ENCODE measurements at places on chromosomes 11 and 22.

DNA sequence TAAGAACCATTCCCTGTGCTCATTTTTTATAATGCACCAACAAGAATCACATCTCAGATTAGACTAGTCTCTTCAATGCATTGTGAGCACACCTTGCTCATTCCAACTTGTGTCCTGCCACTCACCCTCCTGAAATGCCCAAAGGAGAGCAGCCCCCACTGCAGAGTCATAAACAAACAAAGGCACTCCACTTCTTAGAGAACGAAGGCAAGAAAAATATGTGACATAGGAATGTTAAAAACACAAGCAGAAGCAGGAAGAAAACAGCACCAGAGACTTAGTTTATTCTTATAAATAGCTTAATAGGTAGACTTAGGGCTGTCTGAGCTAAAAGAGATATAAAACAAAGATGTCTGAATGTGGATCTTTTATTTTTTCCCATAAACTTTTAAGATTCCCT is 57.2 kb downstream of the GUCY1A2 start:
- DNase-seq = no peak
- no peak overlapping the region for H3K4me3 ChIP-seq
- H3K27ac ChIP-seq = no peak overlapping the region
- H3K4me1 ChIP-seq = peaks cover 25% of the 10 kb centered on the region
- no peaks in the 10 kb centered on the region for H3K36me3 ChIP-seq
- H3K27me3 ChIP-seq = no peaks in the 10 kb centered on the region

DNA sequence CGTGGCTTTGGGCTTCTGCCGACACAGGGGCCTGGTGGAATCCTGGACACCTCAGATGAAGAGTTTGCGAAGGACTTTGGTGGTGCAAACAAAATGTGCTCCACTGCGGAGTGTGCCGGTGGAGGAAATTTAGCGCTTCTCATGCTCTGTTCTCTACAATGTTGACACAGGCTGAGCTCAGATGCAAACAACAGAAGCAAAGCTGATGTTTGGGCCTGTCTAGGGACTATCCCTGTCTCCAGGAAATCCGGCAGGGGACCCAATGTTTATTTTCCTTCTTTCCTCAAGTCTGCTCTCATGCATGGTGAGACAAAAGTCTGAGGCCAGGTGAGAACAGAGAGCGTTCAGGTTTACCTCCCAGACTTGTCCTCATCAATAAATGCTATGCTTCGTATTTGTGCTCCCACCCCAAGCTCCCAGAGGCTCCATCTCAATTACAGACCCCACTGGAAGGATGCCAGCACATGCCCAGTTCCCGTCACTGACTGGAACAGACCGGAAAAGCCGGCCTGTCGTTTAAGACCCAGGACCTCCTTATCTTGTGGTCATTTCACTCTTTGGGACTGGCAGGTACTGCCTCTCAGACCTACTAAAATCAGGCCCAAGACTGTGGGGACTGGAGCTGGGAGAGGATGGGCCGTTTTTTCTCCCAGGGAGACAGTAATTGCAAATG is 105.7 kb upstream of the B3GAT1 start:
- H3K36me3 ChIP-seq = no peaks in the 10 kb centered on the region
- H3K27ac ChIP-seq = no peak overlapping the region
- H3K4me3 ChIP-seq = no peak overlapping the region
- no peaks in the 10 kb centered on the region for H3K4me1 ChIP-seq

GRCh38 chr11:74490941-74491340 is 2.6 kb downstream of the LIPT2 start:
- DNase-seq = no peak
- H3K27ac ChIP-seq = no peak overlapping the region
- H3K4me1 ChIP-seq = peaks cover 5% of the 10 kb centered on the region

DNA sequence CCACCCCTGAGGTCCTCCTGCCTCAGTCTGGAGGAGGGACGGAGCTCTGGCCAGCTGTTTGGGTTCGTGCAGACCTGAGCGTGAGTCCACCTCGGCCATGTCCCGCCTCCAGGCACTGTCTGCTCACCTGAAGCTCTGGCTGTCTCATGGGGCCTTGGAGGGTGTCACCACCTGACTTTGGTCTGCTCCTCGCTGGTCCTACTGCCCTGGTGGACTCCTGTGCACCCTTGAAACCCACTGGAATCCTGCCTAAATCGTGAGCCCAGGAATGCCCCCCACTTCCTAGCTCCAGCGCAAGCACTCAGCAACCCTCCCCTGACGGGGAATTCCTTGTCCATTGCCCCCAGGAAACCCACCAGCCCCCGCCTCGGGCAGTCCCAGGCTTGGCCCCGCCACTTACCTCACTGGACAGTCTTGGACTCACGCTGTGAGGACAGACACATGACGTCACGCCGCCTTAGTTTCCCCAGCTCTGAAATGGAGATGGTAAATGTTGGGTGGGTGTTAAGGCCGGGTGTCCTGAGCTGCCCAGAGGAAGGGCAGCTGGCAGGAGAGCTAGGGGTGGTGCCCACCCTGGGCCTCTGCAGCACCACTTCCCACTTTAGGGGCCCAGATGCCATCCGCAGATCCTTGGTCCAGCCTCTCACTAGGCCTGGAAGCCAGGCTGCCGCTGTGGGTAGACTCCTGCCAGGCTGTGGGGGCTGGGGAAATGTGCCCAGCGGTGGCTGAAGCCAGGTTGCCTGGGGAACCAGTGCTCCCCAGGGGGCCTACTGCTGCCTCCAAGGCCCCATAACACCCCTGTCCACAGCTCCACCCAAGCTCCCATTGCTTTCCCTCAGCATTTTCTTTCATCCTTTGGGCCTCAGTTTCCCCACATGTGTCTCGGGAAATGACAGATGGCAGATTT is 18.2 kb upstream of the TBX1 start:
- no peaks in the 10 kb centered on the region for H3K36me3 ChIP-seq
- peaks cover 26% of the 10 kb centered on the region for H3K4me1 ChIP-seq
- no peak overlapping the region for H3K4me3 ChIP-seq
- no peak for DNase-seq

GRCh38 chr22:42976217-42976933 is 38.6 kb downstream of the PACSIN2 start:
- H3K4me3 ChIP-seq = no peak overlapping the region
- H3K27me3 ChIP-seq = no peaks in the 10 kb centered on the region
- no peak for DNase-seq
- H3K27ac ChIP-seq = no peak overlapping the region

DNA sequence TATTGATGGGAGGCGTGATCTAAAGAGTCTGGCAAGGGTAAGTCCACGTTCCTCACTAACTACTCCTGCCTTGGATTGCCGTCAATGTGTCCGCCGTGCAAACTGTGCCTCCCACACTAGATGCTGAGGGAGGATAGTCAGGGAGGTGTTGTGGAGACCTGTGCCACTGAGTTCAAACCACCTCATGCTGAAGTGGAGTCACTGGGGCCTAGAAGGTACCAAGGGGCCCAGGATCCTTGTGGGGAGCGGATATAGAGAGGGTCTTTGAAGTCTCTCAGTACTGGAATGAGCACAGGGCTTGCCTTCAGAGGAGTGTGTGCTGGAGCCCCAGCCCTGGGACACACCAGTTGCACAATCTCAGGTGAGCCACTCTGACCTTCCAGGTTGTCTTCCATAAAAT is 27.1 kb upstream of the TMPRSS4 start:
- no peaks in the 10 kb centered on the region for H3K27me3 ChIP-seq
- H3K27ac ChIP-seq = no peak overlapping the region
- H3K36me3 ChIP-seq = no peaks in the 10 kb centered on the region
